ENCODE measurements at places on chromosomes 4 and X.

GRCh38 chrX:14028473-14028872, 1.2 kb downstream of the GEMIN8 start:
- no peak for DNase-seq

- DNase-seq = peak; percentile 79
These were observed at the start of gene ARHGAP10 for GRCh38 chr4:147731580-147732517. TSS of gene ARHGAP10 (plus strand) at chr4:147732088. CDS start at chr4:147732302, 214 bp downstream.

DNA sequence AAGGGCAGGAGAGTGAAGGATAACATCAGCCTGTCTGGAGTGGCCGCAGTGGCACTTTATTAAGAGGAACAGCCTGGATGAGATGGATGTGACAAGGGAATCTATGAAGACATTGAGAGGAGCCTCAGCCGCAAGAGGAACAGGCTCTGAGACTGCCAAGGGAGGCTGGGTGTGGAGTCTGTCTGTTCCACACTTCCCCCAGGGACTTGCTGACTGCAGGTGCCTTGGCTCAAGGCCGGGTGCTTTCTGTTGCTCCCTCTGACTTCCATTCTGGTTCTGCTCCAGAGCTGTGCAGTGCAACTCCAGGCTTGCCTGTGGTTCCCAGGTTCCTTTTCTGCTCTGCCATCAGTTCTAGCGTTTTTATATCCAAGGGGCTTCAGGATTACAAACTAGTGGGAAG, 54.6 kb downstream of the FRMPD3 start:
- DNase-seq = no peak

DNA sequence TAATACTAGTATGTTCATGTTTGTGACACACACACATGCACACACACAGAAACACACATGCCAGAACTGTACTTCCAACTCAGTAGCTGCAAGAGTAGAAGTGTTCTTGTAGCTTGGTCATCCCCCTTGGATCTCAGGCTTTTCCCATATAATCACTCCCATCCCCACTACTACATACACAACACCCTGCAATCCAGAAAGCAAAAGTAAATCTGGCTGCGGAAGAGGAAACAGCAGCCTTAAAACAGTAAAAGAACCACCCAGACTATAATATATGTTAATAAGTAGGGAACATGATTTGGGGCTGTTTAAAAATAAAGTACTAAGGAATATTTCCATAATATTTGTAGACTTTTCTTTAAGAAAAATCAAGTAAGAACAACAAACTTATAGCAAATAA, 103.2 kb downstream of the AMMECR1 start:
- DNase-seq = no peak

GRCh38 chr4:73348185-73348584, 55.9 kb upstream of the ALB start:
- DNase-seq = no peak

- no peak for DNase-seq
These were observed 2.2 kb downstream of the RNF150 start for GRCh38 chr4:141130947-141131605.

- DNase-seq = peak; percentile 7
These were observed 287.7 kb upstream of the PCDH18 start for GRCh38 chr4:137819964-137820383.

DNA sequence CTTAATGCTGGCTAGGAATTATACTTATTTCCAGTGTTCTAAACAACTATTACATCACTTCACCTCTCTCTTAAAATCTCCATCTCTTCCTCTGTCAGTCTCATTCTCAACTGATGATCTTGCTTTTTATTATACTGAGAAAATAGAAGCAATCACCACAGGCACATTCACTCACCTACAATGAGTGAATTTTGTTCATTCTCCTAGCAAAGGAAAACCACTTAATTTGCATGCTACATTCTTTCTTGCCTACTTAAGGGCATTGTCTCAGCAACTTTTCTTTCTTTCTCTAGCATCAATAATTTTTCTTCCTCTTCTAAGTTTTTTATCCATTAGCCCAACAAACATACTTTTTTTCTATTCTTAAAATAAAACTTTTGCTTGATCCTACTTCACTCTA, 21.1 kb upstream of the USP38 start:
- DNase-seq = no peak

Measured in GM10248 (cell line).